Brain (organoid and tissue), 16 donors: ENCODE measurements at places on chromosomes 7 and 10. TPM values are rescaled to one million over a fixed set of nuclear protein-coding genes. Genes with fewer than 3 reads are reported as not detected.

- DNase-seq, result no peak
These were observed 5.4 kb upstream of the HABP2 start for GRCh38 chr10:113547426-113547825.

DNA sequence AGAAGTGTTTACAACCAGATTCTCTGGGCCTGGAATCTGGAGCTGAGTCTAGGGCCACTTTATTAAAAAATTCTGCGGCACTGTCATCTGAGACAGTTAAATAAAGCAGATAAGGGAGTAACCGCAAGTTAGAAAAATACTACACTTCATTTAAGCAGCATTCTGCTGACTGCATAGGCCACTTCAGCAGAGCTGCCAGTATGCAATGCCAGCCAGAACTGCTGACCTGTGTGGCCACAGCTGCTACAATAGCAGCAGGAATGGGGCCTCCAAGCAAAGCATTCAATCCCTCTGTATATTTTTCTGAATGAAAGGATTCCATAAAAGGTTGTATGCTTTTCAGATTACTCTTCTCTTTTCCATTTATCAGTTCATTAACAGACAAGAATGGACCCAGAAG, 136.0 kb downstream of the COL28A1 start:
- no peak for DNase-seq

- no peak for DNase-seq
These were observed 114.4 kb upstream of the TCERG1L start for GRCh38 chr10:131425752-131426533.

Gene CUL1
- polyA plus RNA-seq, result 30.0 TPM

DNA sequence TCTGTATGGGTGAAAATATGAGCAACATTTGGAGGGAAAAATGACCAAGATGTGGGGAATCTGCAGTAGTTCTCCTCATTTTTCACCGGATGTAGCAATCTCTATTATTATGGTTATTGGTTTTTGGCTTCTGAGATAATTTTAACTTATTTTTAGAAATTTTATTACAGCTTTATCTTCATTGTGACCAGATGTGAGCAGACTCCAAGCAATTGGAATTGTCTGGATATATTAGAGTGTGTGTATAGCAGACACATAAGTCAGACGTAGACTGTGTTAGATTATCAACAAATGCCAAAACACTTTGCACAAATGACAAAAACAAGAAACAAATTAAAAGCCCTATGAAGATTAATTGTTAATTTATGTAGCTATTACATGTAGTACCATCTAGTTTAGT, 249.1 kb downstream of the DNAJB9 start:
- no peak for DNase-seq

DNA sequence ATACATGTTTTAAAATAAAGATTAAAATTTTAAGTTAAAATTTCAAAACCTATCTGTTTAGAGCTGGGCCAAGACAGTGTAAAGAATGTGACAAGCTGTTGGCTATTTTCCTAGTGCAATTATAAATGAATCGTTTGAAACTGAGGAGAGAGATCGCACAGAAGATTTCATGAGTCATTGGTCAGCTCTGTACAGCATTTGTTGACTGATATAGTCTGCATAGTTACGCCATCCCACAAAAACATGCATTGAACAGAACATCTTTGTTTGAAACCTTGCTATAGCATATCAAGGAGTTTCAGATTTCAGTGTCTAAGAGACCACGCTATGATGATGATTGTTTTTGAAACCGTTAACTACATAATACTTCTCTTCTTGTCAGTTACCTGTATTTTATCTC, 1.3 kb upstream of the C10orf67 start:
- DNase-seq, result peak; percentile 37

DNA sequence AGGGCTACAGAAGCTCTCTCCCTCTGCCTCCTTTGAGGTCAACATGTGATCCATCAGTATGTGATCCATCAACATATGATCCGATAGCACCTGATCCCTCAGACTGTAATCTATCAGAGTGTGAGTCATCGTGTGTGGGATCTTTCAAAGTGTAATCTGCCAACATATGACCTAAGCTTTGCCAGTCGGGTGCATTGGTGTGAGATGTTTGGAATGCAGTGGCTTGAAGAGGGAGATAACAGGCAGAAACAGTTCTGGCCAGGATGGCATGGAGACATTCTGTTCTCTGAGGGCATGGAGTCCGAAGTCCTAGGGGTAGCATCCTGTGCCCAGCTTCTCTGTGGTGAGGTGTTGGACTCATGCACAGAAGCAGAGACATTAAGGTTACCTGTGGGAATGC, 217.7 kb upstream of the ETV1 start:
- no peak for DNase-seq

DNA sequence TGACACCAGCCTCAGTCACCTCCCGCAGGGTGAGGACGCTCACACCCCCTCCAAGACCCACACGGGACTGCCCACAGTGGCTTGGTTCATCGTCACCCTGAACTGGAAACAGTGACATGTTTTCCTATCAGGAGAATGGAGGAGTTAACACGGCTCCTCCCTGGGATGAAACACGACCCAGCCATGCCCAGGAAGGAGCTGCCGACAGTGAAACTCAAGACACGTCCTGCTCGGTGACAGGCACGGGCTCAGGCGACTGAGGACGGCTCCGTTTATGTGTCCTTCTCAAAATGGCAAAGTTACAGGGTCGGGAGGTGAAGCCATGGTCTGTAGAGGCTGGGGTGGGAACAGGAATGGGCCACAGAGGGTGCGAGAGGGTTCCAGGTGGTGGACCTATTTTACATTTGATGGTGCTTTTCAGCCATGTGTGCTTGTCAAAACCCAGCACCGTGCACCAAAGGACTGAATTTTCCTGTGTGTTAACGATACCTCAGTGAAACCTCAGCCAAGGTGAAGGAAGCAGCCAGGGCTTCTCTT, 272.4 kb downstream of the ADARB2 start:
- no peak for DNase-seq
